ENCODE measurements at places on chromosomes 7 and 10. TPM values are rescaled to one million over a fixed set of nuclear protein-coding genes. Genes with fewer than 3 reads are reported as not detected.

DNA sequence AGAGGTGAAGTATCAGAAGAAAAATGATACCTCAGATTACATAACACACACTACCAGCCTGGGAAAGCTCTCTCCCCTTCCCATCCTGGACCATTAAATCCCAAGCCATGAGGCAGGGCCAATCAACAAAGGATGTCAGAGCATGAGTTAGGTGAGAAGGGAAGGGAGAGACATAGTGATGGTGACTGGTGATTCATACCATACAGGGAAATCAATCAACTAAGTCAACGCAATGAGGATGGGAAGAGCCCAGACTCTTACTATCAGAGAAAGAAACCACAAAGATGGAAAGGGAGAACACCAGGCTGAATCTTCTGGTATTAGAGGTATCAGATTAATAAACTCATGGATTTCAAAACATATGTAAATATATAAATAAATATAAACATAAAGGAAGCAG, 185.4 kb downstream of the KMT2E start:
- DNase-seq: no peak

DNA sequence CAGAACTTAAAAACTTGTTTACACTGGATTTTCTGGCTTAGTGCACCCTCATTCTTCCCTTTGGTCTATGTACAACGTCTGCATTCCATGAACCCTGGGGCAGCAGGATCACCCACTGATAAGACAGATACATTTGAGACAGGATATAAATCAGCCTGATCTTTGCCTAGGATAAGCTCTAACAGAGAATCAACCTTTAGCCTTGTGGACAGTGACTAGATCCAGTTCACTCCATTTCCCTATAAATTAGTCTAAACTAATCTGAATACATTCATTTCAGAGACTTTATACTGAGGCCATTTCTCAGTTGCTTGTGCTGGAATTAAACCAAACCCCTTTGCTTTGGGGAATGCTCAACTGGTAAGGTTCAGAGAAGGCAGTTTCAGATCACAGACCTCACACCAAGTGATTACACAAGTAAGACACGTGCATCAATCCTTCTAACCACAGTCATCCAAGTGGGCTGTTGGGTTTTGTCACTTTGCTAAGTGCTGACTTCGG, 639.8 kb upstream of the FZD8 start:
- no peak for DNase-seq

DNA sequence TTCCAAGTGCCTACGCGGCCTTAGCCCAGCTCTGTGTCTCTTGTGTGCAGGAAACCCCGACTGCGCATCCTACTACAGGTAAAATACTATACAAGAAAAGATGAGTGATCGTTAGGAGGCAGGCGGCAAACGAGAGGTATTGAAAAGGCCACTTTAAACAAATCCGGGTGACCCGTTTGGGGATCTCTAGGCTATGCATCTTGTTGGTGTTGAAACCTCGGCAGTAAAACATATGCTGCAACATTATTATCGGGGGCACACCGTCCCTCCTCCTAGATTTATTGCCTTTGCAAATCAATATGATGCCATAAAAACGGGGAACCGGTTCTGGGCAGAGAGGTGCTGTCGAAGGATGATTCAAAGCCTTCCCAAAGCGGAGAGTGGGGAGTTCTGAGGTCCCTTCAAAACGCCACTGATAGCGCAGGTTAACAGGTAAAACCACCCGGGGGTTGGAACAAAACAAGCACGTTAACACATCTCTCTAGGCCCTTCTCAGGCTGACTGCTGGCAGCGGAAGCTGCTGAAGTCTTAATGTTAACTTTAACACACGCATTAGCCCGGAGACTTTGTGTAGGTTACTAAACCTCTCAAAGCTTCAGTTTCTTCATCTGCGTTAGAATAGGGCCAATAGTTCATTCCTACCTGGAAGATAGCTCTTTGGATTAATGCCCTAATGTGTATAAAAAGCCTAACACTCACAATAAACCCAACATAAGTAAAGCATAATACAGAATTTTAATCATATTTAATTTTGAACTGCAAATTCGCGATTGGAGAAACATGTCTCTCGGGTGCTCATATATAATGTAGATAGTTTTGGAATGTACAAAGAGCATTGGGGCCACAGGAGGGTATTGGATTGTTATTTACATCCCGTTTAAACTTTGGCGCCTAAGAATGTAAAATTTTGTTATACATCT, 2.6 kb upstream of the TBX20 start:
- DNase-seq: no peak

DNA sequence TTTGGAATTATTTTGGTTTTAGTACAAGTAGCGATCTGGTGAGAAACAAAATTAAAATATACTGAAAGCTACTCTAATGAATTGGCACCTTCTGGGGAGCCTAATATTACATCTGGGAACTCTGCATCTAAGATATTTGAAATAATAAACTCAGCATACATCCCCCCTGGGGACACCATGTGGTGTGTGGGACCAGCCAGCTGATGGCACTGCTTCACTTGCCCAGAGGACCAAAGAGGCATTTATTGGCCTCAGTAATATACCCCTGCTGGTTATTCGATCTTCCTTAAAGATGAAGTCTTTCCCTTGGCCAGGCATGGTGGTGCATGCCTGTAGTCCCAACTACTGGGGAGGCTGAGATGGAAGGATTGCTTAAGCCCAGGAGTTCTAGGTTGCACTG, 195.1 kb upstream of the AUTS2 start:
- DNase-seq: no peak

GRCh38 chr10:1515121-1515779, 222.1 kb downstream of the ADARB2 start:
- no peak for DNase-seq

GRCh38 chr7:41779918-41780317, 77.0 kb upstream of the INHBA start:
- DNase-seq: no peak

DNA sequence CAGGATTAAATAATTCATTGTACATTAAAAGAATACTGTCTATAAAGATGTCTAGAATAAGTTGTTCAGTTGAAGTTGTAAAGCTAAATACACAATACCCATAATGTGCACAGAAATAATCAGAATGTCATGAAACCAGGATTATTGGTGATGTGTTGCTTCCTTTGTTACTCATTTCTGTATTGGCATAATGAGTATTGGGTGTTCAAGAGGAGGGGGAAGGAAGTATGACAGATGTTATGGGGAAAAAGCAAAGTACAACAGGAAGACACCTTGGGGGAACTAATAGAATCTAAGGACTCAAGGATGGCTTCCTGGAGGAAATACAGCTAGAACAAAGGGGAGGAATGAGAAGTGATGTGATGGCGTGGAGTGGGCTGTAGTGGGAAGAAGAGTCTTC, 15.0 kb downstream of the ANKRD1 start:
- DNase-seq: no peak

DNA sequence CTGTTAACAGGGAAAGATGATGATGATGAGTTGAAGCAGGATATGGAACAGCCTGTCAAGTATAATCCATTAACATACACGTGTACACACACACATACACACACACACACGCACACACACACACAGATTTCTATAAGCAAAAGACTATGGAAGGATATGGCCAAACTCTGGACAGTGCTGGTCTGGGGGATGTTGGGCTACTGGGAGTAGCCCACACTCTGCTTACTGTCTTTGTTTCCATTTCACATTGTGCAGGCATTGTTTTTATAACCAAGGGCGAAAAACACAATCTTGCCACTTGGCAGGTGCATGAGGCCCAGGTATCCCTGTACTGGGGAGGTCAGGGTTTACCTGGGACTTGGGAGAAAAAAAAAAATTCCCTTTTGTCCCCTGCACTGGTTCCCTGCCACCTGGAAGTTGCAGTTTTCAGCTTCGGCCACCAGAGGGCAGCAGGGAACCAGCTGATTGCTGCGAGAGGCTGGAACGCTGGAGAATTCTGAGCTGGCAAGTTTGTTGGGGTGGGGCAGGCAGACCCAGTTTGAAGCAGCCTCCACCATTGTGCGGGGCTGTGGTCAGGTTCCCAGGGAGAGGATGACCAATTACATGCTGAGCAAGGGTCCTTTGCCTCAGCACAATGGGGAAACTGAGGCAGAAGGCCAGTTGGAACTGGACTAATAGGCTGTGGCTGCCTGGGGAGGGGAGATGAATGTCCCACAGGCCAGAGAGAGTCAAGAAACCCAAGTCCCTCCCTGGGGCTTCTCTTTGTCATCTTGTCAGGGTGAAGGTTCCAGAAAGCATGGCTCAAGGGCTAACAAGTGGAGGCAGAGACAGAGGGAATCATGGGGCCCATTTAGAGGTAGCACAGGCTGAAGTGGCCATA, 27.3 kb downstream of the PPIF start:
- DNase-seq: no peak

GRCh38 chr10:88270061-88270808, 312.9 kb downstream of the RNLS start:
- no peak for DNase-seq

- no peak for DNase-seq
These were observed 555.0 kb downstream of the PTPRN2 start for GRCh38 chr7:158032561-158033115.

- no peak for DNase-seq
These were observed 38.2 kb upstream of the SLC29A3 start for GRCh38 chr10:71280825-71281224.

COPG2 gene
- total RNA-seq: 18.5 TPM

C7orf57 gene
- not detected for total RNA-seq
